ENCODE measurements at places on chromosomes 5 and 9. TPM values are rescaled to one million over a fixed set of nuclear protein-coding genes. Genes with fewer than 3 reads are reported as not detected.

P4HA2 gene
- 574 TPM for total RNA-seq

RAI14 gene
- 132 TPM for total RNA-seq

MBLAC2 gene
- total RNA-seq: 2.8 TPM

FSD1L gene
- 3.0 TPM for total RNA-seq
